HT-29 (cell line): ENCODE measurements at places on chromosomes 6 and 20.

DNA sequence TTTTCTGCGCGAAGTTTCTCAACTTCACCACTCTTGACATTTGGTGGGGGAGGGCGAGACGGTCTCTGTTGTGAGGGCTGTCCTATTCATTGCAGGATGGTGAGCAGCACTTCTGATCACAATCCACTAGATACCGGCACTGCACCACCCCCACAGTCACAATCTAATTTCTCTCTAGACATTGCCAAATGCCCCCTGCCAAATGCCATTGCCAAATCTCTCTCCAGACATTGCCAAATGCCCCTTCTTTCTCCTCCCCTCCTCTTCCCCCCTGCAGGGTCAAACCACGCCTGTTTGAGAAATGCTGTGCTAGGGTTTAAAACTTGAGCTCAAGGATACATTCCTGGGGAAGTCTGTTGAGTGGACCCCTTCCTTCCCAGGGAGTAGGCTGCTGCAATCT lies 603.5 kb upstream of the CDH4 start:
- no peak for DNase-seq

DNA sequence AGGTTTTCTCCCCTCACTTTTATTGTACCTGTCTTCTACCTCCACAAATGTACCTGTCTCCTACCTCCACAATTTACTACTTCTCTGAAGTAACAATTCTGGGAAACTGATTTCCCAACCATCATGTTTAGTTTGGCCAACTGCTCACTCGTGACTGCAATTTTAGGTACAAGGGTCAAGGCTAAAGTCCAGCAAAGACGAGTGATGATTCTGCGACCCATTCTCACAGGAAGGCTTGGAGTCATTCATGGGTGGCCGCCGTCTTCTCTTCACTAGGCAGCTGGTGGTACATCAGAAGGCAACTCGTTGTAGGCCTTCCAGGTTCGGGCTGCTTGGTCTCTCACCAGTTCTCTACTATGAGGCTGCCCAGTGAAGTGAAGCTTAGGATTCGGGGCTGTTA lies 483.8 kb upstream of the JARID2 start:
- DNase-seq: no peak

- no peak for DNase-seq
Observed at GRCh38 chr6:70112716-70113115, 190.2 kb downstream of the COL9A1 start.

- DNase-seq: no peak
Observed at GRCh38 chr6:50087231-50087954, 37.7 kb upstream of the DEFB112 start.

DNA sequence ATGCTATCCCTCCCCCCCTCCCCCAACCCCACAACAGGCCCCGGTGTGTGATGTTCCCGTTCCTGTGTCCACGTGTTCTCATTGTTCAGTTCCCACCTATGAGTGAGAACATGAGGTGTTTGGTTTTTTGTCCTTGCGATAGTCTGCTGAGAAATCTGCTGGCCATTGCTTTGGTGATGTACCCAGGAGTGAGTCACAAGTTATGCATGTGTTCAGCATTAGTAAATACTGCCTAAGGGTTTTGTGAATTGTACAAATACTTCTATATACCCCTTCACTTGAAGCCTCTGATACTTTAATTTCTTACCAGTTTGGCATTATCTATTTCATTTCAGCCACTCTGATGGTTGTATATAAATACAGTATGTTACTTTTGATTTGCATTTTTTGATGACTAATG lies 711.3 kb upstream of the GJE1 start:
- no peak for DNase-seq

GRCh38 chr6:167467793-167468431 lies 143.0 kb downstream of the TTLL2 start:
- no peak for DNase-seq
